ENCODE measurements at places on chromosomes 6 and 20.

DNA sequence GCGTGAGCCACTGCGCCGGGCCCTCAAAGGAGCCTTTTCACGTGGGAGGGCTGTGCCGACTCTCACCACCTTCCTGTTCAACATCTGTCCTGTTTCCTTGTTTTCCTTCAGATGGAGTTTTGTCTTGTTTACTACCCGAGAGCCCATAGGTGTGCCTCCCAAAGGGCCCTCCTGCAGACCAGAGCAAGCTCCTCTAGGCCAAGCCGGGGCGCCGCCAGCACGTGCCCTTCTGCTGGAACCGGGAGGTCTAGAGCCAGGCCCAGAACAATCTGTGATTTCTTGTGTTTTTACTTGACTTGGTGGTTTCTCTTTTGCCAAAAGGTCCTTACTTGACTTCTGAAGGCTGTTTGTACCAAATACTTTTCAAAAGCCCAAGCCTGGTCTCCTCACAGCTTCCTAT is 8.0 kb upstream of the DNAJC5 start:
- DNase-seq: no peak

- no peak for DNase-seq
Observed at GRCh38 chr6:3229566-3230178, 2.2 kb upstream of the TUBB2B start.

- peak; percentile 2 for DNase-seq
Observed at GRCh38 chr6:90537723-90538258, 49.1 kb downstream of the MAP3K7 start.

DNA sequence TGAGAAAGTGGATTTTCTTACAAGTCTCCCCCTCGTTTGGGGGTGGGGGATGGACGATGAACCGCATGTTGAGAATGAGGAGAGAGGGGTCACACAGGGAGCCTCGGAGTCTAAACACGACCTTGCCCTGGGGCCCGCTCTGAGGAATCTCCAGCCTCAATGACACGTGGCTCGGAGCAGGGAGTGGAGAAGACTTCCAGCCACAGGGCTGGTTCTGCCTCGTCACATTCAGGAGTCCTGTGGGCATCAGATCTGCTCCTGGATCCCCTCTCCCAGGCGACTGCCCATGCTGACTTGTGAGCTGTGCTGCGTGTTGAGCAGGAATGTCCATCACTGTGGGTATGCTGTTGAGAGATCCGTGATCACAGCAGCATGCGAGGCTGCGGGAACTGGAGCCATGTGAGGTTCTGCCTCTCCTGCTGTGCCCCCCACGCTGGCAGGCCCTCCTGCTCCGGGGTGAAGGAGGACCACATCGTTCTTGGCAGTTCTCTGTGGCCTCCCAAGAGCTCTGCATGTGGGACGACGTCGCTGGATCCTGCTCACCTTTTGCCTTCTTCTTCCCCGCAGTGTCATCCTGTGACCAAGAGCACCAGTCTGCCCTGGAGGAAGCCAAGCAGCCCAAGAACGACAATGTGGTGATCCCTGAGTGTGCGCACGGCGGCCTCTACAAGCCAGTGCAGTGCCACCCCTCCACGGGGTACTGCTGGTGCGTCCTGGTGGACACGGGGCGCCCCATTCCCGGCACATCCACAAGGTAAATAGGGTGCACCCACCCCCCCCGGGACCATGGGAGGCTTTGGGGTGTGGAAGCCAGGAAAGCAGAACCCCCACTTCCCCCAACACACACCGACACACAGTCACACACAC is 157.5 kb downstream of the SMOC2 start:
- no peak for DNase-seq

DNA sequence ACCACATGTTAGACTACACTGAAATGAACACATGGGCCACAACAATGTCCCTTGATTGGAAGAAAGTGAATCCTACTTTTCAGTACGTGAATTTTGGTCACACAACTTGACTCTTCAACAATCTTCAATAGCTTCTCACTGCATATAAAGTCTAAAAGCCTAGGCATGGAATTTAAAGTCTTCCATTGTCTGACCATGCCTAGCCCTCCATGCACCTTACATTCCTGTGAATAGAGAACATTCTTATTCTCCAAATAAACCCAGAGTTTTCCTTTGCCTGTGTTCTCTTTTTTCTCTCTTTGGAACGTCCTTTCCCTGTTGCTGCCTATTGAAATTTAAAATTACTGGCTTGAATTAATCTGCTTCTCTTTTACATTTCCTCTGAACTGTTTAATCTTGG is 207.5 kb downstream of the ASCC3 start:
- DNase-seq: no peak

DNA sequence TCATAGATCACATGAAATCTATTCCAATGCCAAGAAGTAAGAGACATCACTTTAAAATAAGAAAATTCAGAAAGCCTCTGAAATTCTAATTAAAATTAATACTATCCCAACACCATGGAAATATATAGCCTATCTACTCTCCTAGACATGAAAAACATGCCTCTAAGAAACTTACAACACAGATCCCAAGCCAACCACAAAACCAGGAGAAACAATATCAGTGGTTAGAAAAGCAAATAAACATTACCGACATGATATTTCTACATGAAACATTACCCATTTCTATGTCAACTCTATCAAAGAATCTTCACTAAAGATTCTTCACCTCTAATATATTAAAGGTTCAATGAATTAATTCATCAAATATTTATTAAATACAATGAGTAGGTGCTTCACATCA is 4.8 kb downstream of the EPB41L2 start:
- no peak for DNase-seq

- no peak for DNase-seq
Observed at GRCh38 chr6:20360471-20361119, 41.1 kb upstream of the E2F3 start.

- DNase-seq: no peak
Observed at GRCh38 chr20:56091628-56092234, 86.4 kb upstream of the CBLN4 start.

DNA sequence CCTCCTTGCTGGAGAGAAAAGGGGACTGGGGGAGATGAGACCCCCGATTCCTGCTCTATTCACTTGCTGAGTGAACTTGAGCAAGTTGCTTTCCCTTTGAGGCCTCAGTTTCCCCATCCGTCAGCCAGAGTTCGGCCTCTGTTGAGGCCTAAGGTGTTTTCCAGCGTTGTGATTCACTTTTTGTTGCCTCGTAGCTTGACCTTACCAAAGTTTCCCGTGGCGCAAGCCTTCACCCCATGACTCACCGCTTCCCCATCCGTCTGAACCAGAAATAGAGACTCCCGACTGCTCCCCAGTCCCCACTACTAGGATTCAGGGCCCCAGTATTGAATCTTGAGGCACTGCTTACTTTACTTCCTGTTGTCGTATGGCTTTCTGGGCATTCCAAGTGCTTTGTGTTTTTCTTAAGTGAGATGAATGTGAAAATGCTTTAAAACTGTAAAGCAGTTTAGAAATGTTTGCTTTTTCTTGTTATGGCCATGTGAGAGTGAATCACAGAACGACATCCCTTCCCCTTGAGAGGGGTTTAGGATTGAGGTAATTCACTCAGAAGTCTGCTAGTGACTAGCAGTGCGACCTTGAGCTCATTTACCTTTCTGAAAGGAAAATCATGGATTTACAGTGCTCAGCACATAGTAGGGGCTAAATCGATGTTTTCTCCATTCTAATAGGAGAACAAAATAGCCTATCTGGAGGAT is 1.2 kb downstream of the CHMP4B start:
- DNase-seq: no peak

DNA sequence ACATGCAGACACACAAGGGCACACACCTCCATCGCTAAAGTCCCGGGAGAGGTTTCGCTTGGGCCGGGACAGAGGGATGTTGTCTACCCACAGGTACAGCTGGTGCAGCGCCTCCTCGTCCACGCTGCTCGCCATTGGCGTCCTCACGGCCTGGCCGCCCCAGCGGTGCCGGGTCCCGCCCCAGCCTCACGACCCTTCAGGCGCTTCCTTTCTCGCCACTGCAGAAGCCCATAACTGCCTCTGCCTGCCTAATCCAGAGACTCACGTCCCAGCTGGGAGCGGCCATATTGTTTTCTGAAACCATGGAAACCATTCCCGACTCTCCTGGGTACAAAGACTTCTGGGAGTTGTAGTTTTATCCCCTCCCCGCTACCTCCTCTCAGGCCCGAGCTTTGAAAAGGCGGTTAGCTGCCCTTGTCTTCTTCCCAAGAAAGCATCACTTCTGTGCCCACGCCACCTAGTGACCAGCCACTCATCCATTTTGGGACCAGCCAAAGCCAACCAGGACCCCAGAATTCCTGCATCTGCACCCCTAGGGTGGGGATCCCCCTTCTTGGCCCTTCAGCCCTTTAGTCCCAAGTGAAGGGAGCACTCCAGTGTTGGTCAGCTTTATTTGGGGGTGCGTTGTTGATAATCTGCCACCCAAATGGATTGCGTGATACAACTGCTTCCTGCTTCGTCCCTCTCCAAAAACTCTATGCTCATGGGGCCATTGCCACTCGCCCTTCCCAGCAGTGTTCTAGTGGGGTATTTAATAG is at the start of gene SPEF1:
SPEF1 (minus strand) TSS at position 296 of the 758 bp plus-strand sequence; CDS start at position 135, 161 bp downstream.
- DNase-seq: peak; percentile 76

DNA sequence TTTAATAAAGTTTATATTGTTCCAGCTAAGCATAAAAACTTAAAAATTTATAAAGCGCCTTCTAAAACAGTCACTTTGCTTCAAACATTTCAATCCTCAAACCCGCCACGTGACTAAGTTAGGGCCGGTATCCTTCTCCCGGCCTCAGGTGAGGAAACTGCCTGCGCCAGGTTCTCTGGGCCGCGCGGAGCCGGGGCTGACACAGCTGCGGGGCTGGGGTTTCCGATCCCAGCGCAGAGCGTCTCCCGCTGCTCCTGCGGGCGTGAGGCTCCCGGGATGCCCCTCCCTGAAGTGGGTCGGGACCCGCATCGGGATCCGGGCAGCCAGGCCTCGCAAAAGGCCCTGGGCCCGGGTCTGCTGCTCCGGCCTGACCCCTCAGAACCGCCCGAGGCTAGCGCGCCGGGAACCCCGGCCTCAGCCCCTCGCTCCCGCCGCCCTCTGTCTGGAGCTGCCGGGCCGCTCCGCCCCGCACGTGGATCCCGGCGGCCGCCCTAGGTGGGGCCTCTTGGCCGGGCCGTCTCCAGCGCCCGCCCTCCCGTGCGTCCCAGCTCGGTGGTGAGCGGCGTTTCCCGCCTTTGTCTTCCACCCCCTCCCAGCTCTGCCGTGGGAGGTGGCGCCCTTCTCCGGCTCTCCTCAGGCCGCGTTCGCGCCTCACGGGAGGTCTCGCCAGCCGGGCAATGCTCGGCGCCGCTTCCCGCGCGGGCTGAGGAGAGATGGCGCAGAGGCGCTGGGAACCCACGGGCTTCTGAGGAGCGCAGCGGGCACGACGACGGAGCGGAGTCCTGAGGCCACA is 267.9 kb downstream of the DLL1 start:
- DNase-seq: no peak

DNA sequence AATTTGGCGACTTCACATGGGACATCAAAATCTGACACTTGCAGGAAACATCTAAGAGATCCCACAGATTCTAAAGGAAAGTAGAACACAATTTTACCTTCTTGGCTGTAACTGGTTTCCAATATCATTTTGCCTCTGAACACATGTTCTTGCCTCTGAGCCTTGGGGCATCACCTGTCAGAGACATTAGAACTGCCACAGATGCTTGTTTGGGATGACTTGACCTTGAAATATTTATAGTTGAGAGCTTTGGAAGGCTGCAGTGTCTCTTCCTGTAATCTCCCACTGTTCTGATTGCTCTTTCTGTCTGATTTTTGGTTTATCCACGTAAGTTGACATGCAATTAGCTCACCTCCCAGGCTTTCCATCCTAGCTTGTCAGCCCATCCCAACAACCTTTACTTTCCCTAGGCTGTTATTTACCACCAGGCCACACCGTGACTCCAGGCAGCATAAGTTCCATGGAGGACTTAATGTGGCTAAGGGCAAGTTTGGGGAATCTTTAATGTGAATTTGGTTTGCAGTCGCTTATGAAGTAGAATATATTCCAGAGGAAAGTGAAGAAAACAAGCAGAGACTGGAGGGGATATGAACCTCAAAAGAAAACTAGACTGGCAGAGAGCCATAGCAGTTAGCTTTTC is 256.5 kb upstream of the RIN2 start:
- no peak for DNase-seq

- DNase-seq: no peak
Observed at GRCh38 chr6:143594647-143595046, 83.1 kb upstream of the PHACTR2 start.

- no peak for DNase-seq
Observed at GRCh38 chr6:6796818-6797217, 208.3 kb downstream of the LY86 start.

DNA sequence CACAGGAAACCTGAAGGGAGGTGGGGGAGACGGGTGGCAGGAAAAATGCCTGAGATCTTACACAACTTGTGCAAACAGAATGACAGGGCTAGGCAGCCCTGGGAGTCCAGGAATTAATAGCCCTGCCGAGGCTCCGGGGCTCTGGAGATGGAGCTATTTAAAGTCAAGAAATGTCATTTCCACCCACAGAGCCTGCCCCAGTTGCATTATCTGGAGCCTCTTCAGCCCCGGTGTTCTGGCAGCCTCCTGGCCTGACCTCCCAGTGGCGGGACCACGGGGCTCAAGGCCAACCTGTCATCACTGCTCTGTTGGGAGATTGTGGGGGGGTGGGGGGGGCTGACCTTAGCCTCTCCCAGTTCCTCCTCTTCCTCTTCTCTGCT is 28.5 kb upstream of the SCUBE3 start:
- no peak for DNase-seq

DNA sequence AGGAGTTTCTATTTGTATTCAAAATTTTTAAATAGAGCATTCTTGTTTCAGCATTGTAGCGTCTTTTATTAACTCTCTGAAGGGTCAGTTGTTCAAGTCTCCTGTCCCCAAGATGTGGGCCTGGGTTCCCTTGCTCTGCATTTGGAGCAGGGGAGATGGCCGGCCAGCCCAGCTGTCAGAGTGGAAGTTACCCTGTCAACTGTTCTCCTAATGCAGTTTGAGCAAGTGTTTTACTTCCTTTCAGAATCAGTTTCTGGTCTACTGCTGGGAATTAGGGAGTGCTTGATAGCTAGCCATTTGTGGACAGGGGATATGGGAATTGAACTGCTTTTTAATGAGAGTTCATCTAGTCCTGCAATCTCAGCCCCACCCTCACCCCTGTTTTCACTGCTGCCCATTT is 116.6 kb downstream of the QKI start:
- DNase-seq: no peak

DNA sequence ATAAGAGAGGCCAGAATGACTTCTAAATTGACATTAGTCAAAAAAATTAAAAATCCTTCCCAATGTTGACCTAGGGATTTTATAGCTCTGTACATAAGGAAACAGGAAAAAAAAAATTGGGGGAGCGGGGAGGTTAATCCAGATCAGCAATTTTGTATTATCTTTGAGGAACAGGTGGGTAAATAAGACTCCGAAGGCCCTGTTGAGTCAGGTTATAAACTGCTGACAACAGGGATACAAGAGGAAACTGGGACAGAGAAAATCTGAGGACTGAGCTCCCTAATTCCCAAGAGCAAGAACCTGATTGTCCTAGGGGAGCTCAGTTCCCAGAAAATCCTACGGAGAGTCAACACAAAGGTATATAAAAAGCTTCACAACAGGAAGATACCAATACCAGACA is 26.8 kb upstream of the CRIP3 start:
- no peak for DNase-seq

DNA sequence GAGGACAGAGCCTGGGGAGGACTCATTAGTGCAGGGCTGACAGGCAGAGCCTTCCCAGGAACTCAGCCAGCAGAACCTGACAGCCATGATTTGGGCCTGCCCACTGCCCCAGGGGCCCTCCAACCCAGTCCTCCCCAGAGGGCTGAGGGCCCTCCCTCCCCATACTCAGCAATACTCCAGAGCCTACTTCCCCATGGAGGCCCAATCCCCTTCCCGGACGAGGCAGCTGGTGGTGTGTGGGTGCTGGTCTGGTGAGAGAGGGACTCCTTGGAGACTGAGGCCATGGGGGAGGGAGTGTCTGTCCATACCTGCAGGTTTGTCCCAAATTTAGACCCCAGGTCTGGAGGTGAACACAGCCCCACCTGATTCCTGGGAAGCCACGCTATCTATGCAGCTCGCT is 120.9 kb upstream of the MLN start:
- DNase-seq: no peak

All from fibroblast of skin of left biceps (primary cell).